Esophagus squamous epithelium (tissue), 5 donors: ENCODE measurements at places on chromosomes 5 and 9.

GRCh38 chr5:2910401-2911175, 159.1 kb upstream of the IRX2 start:
- no peaks in the 10 kb centered on the region for H3K27me3 ChIP-seq
- no peak for DNase-seq
- no peaks in the 10 kb centered on the region for H3K4me1 ChIP-seq
- no peak overlapping the region for H3K27ac ChIP-seq

GRCh38 chr5:86869268-86869667, 251.5 kb downstream of the COX7C start:
- no peak for DNase-seq
- no peaks in the 10 kb centered on the region for H3K4me1 ChIP-seq
- no peak overlapping the region for H3K27ac ChIP-seq
- H3K4me3 ChIP-seq, result no peak overlapping the region

DNA sequence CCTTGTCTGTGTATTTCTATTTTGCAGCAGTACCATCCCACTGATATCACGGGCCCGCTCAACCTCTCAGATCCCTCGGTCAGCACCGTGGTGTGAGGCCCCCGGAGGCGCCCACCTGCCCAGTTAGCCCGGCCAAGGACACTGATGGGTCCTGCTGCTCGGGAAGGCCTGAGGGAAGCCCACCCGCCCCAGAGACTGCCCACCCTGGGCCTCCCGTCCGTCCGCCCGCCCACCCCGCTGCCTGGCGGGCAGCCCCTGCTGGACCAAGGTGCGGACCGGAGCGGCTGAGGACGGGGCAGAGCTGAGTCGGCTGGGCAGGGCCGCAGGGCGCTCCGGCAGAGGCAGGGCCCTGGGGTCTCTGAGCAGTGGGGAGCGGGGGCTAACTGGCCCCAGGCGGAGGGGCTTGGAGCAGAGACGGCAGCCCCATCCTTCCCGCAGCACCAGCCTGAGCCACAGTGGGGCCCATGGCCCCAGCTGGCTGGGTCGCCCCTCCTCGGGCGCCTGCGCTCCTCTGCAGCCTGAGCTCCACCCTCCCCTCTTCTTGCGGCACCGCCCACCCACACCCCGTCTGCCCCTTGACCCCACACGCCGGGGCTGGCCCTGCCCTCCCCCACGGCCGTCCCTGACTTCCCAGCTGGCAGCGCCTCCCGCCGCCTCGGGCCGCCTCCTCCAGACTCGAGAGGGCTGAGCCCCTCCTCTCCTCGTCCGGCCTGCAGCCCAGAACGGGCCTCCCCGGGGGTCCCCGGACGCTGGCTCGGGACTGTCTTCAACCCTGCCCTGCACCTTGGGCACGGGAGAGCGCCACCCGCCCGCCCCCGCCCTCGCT, 1.9 kb downstream of the LRRC26 start:
- no peak for DNase-seq
- H3K27ac ChIP-seq, result no peak overlapping the region
- no peaks in the 10 kb centered on the region for H3K36me3 ChIP-seq
- H3K4me3 ChIP-seq, result peak overlapping the region; percentile 27
- peaks cover 29% of the 10 kb centered on the region for H3K4me1 ChIP-seq
- peaks cover 100% of the 10 kb centered on the region for H3K27me3 ChIP-seq

- no peaks in the 10 kb centered on the region for H3K27me3 ChIP-seq
- no peak overlapping the region for H3K4me3 ChIP-seq
- DNase-seq, result no peak
- H3K27ac ChIP-seq, result no peak overlapping the region
Observed at GRCh38 chr5:180296771-180297170, 4.9 kb upstream of the MAPK9 start.

GRCh38 chr5:140794595-140795258, at the start of gene PCDHA2:
PCDHA2 (plus strand) TSS chr5:140794852.
- H3K4me1 ChIP-seq, result no peaks in the 10 kb centered on the region
- no peaks in the 10 kb centered on the region for H3K27me3 ChIP-seq
- H3K36me3 ChIP-seq, result no peaks in the 10 kb centered on the region
- no peak for DNase-seq
- no peak within 1 kb of the TSS for H3K27ac ChIP-seq

GRCh38 chr9:20854444-20854843, 170.4 kb downstream of the FOCAD start:
- no peaks in the 10 kb centered on the region for H3K27me3 ChIP-seq
- no peaks in the 10 kb centered on the region for H3K36me3 ChIP-seq
- no peaks in the 10 kb centered on the region for H3K4me1 ChIP-seq

DNA sequence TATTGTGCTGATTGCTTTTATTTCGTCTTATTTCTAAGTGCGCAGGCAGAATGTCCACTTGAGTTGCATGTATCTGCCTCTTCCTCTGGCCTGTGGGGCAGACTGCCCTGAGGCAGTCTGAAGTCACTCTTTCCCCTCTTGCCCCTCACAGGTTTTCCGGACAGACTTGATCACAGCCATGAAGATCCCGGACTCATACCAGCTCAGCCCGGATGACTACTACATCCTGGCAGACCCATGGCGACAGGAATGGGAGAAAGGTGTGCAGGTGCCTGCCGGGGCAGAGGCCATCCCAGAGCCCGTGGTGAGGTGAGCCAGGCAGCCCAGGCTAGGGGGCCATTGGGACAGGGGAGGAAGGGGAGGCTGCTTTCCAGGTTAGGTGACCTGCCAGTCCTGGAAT, 26.4 kb downstream of the JADE2 start:
- H3K36me3 ChIP-seq, result peaks cover 76% of the 10 kb centered on the region
- peak overlapping the region; percentile 68 for H3K27ac ChIP-seq
- H3K4me3 ChIP-seq, result no peak overlapping the region
- no peak for DNase-seq
- H3K4me1 ChIP-seq, result peaks cover 60% of the 10 kb centered on the region

DNA sequence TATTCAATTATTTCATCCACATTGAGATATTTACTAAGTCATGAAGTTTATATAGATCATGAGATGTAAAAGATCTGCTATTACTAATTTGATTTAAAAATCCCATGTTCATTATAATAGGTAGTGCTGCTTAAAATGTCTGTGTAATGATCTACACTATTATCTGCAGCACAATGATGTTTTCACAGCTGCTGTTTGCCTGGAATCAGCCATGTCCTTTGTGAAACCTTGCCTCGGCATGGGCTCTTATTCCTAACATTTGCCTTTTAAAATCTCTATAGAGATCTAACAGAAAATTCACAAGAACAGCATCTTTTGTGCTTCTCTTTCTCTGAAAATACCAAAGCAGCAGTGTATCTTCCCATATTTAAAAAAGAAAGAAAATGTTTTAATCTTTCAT, 444.6 kb downstream of the PTPRD start:
- no peaks in the 10 kb centered on the region for H3K36me3 ChIP-seq
- H3K27me3 ChIP-seq, result no peaks in the 10 kb centered on the region
- no peak for DNase-seq
- no peak overlapping the region for H3K4me3 ChIP-seq

GRCh38 chr9:92614763-92615461, 55.0 kb downstream of the IPPK start:
- peaks cover 29% of the 10 kb centered on the region for H3K4me1 ChIP-seq
- H3K27ac ChIP-seq, result peak overlapping the region; percentile 92
- no peaks in the 10 kb centered on the region for H3K27me3 ChIP-seq
- DNase-seq, result no peak
- no peak overlapping the region for H3K4me3 ChIP-seq
- H3K36me3 ChIP-seq, result peaks cover 28% of the 10 kb centered on the region

- no peak for DNase-seq
- H3K4me3 ChIP-seq, result no peak overlapping the region
- no peaks in the 10 kb centered on the region for H3K27me3 ChIP-seq
- H3K36me3 ChIP-seq, result no peaks in the 10 kb centered on the region
- no peak overlapping the region for H3K27ac ChIP-seq
Observed at GRCh38 chr5:34494111-34494755, 161.9 kb upstream of the RAI14 start.

- H3K36me3 ChIP-seq, result no peaks in the 10 kb centered on the region
- H3K27ac ChIP-seq, result no peak overlapping the region
- peaks cover 21% of the 10 kb centered on the region for H3K27me3 ChIP-seq
- H3K4me1 ChIP-seq, result peaks cover 5% of the 10 kb centered on the region
- H3K4me3 ChIP-seq, result no peak overlapping the region
Observed at GRCh38 chr9:126606483-126606870, 7.3 kb upstream of the LMX1B start.

- no peaks in the 10 kb centered on the region for H3K4me1 ChIP-seq
- no peak overlapping the region for H3K27ac ChIP-seq
- no peaks in the 10 kb centered on the region for H3K36me3 ChIP-seq
- H3K4me3 ChIP-seq, result no peak overlapping the region
- H3K27me3 ChIP-seq, result peaks cover 17% of the 10 kb centered on the region
- DNase-seq, result no peak
Observed at GRCh38 chr5:77921094-77921768, 145.1 kb upstream of the TBCA start.
